ENCODE measurements at places on chromosomes 1 and 21. TPM values are rescaled to one million over a fixed set of nuclear protein-coding genes. Genes with fewer than 3 reads are reported as not detected.

The AIRE gene
- total RNA-seq: not detected

The RGS1 gene
- total RNA-seq: 27.1 TPM

The SLC30A10 gene
- not detected for total RNA-seq

The UQCRH gene
- 351 TPM for total RNA-seq

The NGF gene
- total RNA-seq: not detected

The OR2L2 gene
- total RNA-seq: 0.07 TPM

The MT1HL1 gene
- total RNA-seq: not detected

The C1QB gene
- total RNA-seq: not detected

The TEX38 gene
- not detected for total RNA-seq

DNA sequence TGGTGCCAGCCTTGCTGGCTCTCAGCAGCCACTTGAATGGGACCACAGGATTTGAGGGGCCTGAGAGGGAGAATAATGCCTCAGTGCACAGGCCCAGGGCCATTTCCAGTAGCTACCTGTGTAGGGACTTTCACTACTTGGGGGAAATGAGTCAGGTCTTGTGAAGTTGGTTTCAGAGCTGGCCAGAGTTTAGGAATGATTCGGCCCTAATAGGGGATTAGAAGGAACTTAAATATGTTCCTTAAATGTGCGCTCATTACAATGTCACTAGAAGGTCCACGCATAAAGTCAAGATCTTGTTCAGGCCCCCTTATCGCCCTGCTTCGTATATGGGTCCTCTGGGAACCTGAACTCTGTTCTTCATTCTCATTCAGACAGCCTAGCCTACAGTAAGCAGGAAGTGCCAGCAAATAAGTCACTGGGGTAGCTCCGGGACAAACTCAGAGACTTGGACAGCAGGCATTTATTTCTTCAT is 5.6 kb upstream of the AKR1A1 start:
- no peaks in the 10 kb centered on the region for H3K36me3 ChIP-seq
- DNase-seq: peak; percentile 50
- peaks cover 26% of the 10 kb centered on the region for H3K4me1 ChIP-seq
- H3K4me3 ChIP-seq: peak overlapping the region; percentile 6
- H3K27ac ChIP-seq: peak overlapping the region; percentile 40

GRCh38 chr1:42136466-42136865 is 16.7 kb upstream of the GUCA2B start:
- no peak overlapping the region for H3K27ac ChIP-seq
- H3K27me3 ChIP-seq: peaks cover 4% of the 10 kb centered on the region
- H3K4me1 ChIP-seq: no peaks in the 10 kb centered on the region

DNA sequence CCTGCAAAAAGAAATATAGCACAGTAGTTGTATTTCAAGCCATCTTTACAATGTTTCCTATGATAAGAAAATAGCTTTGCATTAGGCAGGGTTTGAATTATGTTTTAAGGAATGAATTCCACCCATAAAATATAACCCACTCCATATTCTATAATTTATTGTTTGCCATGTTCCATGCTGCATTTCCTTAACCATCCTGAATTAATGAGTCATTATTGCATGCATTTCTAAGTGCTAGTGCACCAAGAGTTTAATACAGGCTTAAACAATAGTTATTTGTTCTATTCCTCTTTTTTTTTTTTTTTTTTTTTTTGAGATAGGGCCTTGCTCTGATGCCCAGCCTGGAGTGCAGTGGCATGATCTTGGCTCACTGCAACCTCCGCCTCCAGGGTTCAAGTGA is 45.2 kb downstream of the MIGA1 start:
- H3K36me3 ChIP-seq: peaks cover 13% of the 10 kb centered on the region
- H3K27ac ChIP-seq: no peak overlapping the region
- DNase-seq: no peak
- H3K4me1 ChIP-seq: peaks cover 2% of the 10 kb centered on the region

- H3K36me3 ChIP-seq: peaks cover 11% of the 10 kb centered on the region
- no peaks in the 10 kb centered on the region for H3K4me1 ChIP-seq
- no peak for DNase-seq
- H3K27ac ChIP-seq: no peak overlapping the region
Observed at GRCh38 chr1:217524787-217525520, 105.9 kb downstream of the GPATCH2 start.

DNA sequence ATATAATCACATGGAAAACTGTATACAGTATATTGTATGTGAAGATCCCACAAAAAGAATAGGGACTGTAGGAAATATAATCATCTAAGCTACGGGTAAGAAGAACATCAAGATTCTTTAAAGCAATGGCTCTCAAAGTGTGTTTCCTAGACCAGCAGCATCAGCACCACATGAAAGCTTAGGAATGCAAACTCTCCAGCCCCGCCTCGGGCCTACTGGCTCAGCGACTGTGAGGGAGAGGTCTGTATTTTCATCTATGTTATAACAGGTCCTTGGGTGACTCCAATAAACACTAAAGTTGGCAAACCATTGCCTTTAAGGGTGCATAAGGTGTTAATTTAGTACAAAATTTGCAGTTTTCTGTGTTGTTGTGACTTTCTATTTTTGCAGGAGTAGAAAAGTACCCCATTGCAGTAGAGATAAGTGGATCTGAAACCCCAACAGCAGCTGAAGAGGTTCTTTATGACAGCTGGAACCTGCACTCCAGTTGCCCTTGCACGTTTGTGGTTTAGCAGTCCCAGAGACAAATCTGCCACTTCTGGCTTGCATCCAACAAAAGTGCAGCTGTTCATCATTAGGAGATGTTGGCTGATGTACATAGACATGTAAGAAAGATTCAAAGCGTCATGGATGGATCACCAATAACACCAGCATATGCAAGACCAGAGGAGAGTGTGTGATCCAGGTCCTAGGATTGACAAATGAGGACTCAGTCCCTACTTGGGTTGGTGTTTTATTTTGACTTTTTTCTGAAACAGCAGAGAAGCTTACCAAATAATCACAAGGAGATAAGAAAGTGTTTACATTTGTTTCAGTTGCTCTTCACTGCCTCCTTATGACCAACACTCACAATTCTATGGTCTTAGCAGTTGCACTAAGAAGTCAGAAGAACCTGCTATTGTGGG is 15.9 kb upstream of the IFNAR1 start:
- no peak for DNase-seq
- H3K4me1 ChIP-seq: peaks cover 20% of the 10 kb centered on the region
- H3K4me3 ChIP-seq: no peak overlapping the region
- no peaks in the 10 kb centered on the region for H3K36me3 ChIP-seq
- no peak overlapping the region for H3K27ac ChIP-seq
- no peaks in the 10 kb centered on the region for H3K27me3 ChIP-seq

- H3K4me3 ChIP-seq: no peak overlapping the region
- DNase-seq: no peak
- peaks cover 15% of the 10 kb centered on the region for H3K4me1 ChIP-seq
- no peak overlapping the region for H3K27ac ChIP-seq
- no peaks in the 10 kb centered on the region for H3K36me3 ChIP-seq
Observed at GRCh38 chr1:223242382-223242955, 99.4 kb upstream of the TLR5 start.

GRCh38 chr1:201737352-201738060 is 91.5 kb upstream of the IPO9 start:
- no peak overlapping the region for H3K4me3 ChIP-seq
- peaks cover 11% of the 10 kb centered on the region for H3K4me1 ChIP-seq
- no peaks in the 10 kb centered on the region for H3K36me3 ChIP-seq
- no peak overlapping the region for H3K27ac ChIP-seq
- H3K27me3 ChIP-seq: peaks cover 4% of the 10 kb centered on the region

DNA sequence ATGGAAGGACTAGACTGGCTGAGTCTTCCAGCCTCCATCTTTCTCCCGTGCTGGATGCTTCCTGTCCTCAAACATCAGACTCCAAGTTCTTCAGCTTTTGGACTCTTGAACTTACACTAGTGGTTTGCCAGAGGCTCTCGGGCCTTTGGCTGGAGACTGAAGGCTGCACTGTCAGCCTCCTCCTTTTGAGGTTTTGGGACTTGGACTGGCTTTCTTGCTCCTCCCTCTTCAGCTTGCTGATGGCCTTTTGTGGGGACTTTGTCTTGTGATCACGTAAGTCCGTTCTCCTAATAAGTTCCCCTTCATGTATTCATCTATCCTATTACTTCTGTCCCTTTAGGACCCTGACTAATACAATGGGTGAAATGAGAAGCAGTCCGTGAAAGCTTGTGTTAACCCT is 196.4 kb downstream of the KAZN start:
- no peak overlapping the region for H3K27ac ChIP-seq
- DNase-seq: no peak
- H3K36me3 ChIP-seq: no peaks in the 10 kb centered on the region

DNA sequence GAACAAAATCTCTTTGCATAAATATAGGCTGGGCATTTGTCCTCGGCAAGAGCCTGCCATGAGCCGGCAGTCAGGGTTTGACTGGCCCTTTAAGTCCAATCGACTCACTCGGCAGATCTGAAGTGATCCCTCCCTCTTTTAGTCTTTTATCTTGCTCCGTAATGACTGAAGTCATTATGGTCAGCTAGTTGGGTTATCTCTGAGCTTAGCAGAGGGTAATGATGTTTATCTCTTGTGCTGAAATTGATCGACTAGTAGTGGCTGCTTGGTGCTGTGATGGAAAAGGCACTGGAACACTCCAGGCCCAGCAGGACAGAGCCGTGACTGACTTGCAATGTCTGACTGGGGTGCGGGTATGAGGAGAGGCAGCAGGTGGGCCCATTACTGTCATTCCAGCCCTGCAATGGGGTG is 468 bp upstream of the ABCA4 start:
- peaks cover 8% of the 10 kb centered on the region for H3K27me3 ChIP-seq
- no peaks in the 10 kb centered on the region for H3K36me3 ChIP-seq
- H3K4me1 ChIP-seq: no peaks in the 10 kb centered on the region
- no peak overlapping the region for H3K27ac ChIP-seq

GRCh38 chr1:92473781-92474495 is 12.8 kb downstream of the GFI1 start:
- H3K27me3 ChIP-seq: no peaks in the 10 kb centered on the region
- DNase-seq: peak; percentile 73
- peak overlapping the region; percentile 41 for H3K4me3 ChIP-seq

DNA sequence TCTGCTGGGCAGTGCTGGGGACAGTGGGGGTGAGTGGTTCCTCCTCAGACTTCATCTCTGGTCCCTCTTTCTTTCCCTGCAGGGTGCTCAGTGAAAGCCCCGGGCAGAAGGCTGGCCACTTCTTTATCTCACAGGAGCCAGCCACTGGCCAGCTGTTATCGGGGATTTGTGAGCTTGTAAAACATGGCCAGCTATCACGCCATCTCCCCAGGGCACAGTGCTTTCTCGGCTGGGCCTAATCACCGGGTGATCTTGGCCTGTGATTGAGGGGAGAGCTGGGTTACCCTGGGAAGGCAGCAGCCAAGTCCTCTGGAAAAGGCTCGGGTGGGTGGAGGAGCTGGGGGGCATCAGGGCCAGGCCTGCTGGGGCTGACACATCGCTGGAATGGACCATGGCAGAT is 83.0 kb downstream of the IGSF21 start:
- H3K4me3 ChIP-seq: no peak overlapping the region
- H3K4me1 ChIP-seq: no peaks in the 10 kb centered on the region
- H3K27me3 ChIP-seq: peaks cover 8% of the 10 kb centered on the region
- H3K36me3 ChIP-seq: no peaks in the 10 kb centered on the region
- H3K27ac ChIP-seq: no peak overlapping the region

DNA sequence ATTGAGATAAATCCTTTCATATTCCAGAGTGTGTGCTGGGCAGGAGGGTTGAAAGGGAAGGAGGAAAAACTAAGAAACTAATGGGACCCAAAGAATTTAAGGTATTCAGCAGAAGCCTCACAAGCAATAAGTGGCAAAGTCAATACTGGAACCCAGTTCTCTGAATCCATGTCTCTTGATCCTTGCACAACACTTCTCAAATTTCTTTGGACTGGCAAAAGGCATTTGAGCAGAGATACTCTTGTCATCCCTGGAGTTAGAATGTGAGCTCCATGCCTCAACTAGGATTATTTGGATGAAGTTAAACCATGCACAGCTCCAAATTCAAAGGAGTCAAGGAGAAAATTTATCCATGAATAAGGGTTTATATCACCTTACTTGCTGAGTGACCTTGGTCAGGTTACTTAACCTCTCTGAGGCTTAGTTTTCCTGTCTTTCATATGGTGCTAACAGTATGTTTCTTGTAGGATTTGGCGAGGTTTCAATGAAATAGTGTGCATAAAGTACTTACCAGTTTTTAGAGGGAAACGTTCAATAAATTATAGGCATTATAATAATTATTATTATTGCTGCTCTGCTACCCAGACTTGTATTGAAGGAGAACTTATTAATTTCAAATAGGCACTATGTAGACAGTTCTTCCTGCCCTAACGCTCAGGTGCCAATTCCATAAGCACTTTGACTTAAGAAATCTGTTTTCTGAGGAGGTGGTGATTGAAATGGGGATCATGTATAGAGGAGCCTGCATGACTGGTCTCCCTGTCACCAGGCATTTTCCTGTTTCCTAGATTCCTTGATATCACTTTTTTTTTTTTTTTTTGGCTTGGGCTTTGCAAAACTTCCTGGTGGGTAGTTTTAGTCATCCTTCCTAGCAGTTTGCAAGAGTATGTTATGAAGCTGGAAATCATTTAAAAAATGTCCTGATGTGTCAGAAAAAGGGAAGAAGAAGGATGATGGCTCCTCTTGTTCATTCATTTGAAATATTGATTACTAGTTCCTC is 125.0 kb upstream of the JUN start:
- H3K27ac ChIP-seq: no peak overlapping the region
- no peak for DNase-seq

DNA sequence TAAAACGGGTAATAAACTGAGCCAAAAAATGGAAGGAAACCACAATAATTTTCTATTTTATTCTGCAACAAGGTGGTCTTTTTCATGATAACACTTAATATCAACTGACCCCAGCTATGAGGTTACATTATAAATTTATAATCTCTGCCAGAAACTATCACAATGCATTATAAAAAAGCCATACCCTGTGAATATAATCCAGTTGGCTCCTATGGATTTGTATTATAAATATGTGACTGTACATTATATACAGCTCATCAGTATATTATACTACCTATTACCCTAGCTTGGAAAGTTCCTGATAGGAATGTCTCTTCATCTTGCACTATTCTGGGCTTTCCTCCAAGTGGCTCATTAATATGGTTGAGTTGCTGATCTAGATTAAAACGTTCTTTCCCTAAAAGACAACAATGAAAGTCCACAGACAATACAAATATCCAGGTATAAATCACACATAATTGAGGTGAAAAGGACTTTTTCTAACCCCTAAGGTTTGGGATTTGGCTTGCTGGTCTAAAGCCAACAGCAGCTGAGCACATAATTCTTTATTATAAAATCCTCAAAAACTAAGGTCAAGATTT is 487.7 kb downstream of the TTLL7 start:
- H3K36me3 ChIP-seq: peaks cover 2% of the 10 kb centered on the region
- no peak for DNase-seq
- peaks cover 43% of the 10 kb centered on the region for H3K4me1 ChIP-seq
- no peak overlapping the region for H3K4me3 ChIP-seq
- H3K27ac ChIP-seq: no peak overlapping the region
- H3K27me3 ChIP-seq: no peaks in the 10 kb centered on the region

DNA sequence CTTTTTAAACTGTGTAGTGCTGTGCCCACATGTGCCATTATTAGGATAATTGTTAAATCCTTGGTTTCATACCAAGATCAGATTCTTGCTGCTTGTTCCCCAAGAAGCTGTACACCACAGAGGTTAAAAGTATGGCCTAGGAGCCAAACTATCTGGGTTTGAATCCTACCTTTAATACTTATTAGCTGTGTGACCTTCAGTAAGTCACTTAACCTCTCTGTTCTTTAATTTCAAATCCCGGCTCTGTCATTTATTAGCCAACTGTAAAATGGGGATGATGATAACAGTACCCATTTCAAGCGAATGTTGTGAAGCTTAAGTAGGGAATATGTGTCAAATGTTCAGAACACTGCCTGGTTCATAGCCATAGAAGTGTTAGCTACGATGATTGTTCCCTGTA is 32.6 kb downstream of the NKAIN1 start:
- H3K36me3 ChIP-seq: peaks cover 3% of the 10 kb centered on the region
- no peak overlapping the region for H3K4me3 ChIP-seq
- H3K4me1 ChIP-seq: no peaks in the 10 kb centered on the region
- H3K27ac ChIP-seq: no peak overlapping the region
- DNase-seq: no peak
